ENCODE measurements at places on chromosomes 3 and 15.

DNA sequence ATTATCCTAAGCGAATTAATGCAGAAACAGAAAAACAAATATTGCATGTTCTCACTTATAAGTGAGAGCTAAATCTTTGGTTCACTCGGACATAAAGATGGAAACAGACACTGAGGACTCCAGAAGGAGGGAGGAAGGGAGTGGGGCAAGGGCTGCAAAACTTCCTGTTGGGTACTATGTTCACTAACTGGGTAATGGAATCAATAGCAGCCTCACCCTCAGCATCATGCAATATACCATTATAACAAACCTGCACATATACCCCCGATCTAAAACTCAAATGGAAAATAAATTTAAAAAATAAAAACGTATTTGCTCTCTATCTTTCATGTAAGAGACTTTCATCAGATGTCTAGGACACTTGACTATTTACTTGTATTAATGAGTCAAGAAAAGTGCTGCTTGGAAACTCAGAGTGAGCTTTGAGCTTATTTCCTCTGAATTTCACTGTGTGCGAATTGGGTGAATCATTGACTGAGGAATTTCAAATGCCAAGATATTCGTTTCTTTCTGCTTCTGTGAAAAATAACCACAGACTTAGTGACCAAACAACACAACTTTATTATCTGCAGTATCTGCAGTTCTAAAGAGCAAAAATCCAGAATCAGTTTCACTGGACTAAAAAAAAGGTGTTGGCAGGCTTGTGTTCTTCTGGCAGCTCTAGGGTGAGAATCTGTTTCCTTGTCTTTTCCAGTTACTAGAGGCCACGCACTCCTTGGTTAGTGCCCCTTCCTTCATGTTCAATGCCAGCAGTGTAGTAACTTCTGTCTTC lies 18.4 kb downstream of the TM4SF18 start:
- DNase-seq = no peak

GRCh38 chr3:13536832-13537231 lies 12.1 kb upstream of the FBLN2 start:
- no peak for DNase-seq

GRCh38 chr3:55818485-55818884 lies 331.4 kb upstream of the WNT5A start:
- no peak for DNase-seq

DNA sequence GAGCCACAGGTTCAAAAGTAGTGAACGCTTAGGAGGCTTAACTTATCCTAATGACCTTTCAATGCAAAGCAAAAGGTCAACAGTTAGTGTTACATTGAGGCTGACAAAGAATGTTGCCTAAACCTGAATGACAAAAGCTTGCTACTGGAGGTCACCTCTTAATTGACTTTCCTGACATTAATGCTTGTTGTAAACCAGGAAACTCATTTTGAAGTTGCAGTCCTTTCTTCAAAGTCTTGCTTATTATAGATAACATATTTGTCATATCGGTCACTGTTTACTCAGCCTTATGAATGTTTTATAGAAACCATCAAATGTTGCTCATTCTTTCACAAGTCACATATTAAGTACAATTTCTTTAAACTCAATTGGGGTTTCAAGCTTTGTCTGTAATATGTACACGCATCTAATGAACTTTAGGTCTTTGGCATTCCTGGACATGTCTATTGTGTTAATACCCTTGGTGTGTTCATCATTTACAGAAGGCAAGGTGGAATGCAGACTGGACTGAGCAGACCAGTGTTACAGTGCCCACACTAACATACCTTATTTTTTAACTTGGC lies 488.2 kb upstream of the NECTIN3 start:
- DNase-seq = no peak

DNA sequence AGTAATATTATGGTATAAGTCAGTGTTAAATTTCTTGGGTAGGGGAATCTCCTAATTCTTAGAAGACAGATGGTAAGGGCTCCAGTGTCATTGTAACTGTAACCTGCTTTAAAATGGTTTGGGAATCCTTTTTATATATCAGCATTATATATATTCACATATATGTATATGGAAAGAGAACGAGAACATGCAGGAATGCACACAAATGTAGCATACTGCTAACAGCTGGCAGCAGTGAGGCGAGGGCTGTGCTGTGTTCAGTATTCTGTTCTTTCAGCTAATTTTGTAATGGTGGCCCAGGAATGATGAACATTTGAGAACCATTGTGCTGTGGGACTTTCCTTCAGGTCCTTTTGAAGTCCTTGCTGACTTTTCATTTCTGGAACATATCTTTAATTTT lies 60.8 kb downstream of the EEFSEC start:
- DNase-seq = no peak

GRCh38 chr3:100260081-100260684 lies 609 bp upstream of the TBC1D23 start:
- no peak for DNase-seq

DNA sequence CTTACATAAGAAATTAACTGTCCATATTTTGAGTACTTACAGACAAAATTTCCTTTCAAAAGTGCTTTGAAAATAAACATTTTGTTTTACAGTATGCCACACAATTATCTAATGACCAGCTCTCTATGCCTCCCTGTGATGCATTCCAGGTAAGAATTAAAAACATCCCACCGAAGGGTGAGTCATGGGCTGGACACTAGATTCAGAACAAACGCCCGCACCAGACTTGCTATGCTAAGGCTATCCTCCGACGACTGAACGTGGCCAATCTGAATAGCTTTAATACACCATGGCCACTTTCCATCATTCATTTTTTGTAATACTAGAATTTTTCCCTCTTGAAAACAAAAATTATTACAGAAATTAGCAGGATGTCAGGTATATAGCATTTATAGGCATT lies 139.8 kb upstream of the TNIK start:
- DNase-seq = no peak

DNA sequence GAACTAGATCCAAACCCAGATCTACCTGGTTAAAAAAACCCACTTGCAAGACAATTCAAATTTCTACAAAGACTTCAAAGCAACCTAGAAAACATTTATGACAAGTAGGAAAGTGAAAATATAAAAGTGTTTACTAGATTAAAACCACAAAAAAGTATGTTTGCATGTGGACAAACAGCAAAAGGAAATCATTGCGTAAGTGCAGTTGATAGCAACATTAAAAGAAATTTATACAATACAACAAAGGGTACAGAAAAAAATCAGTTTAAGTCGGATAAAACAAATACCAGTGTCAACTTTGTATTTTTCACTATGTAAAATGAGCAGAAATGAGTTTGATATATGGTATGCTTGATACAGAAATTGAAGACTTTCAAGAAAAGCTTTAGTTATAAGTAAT lies 2.6 kb downstream of the EIF5A2 start:
- no peak for DNase-seq

Data from NCI-H748 treated with DMSO at 0.1 percent for 48 hours (cell line).